Right cardiac atrium (tissue), 5 donors: ENCODE measurements at places on chromosomes 13 and 19. TPM values are rescaled to one million over a fixed set of nuclear protein-coding genes. Genes with fewer than 3 reads are reported as not detected.

TEX29 gene
- polyA plus RNA-seq, result 0.25 TPM

ZNF681 gene
- polyA plus RNA-seq, result 0.43 TPM

SLC6A16 gene
- 1.2 TPM for polyA plus RNA-seq

WTIP gene
- 8.2 TPM for polyA plus RNA-seq

LRRC63 gene
- polyA plus RNA-seq, result not detected

ZNF441 gene
- polyA plus RNA-seq, result 3.0 TPM
